ENCODE measurements at places on chromosomes 11 and 22.

GRCh38 chr22:35334004-35334403, 34.3 kb downstream of the TOM1 start:
- no peak for DNase-seq

GRCh38 chr22:33597274-33597985, 322.8 kb downstream of the LARGE1 start:
- no peak for DNase-seq

- DNase-seq = no peak
These were observed 39.9 kb downstream of the IGSF9B start for GRCh38 chr11:133916784-133917440.

DNA sequence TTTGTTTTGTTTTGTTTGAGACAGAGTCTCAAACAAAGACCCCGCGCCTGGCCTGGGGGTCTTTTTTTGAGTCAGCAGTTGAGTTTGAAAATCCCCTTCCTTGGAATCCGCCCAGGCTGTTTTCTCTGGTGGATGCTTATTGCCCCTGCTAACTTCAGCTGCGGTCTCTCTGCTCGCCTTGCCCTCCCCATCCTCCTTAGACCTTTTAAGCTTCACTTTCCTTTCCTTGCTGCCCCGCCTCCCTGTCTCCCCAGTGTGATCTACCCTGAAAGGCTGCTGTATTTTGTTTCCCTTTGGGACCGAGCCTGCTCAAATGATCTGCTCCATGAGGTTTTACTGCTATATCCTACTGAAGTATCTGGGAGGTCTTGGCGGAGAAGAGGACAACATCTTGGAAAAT, 2.5 kb downstream of the USP18 start:
- no peak for DNase-seq

GRCh38 chr11:68016161-68016903, 6.2 kb downstream of the ALDH3B1 start:
- no peak for DNase-seq

GRCh38 chr11:133409799-133410198, 122.5 kb downstream of the OPCML start:
- no peak for DNase-seq

GRCh38 chr11:57798905-57799559, 37.4 kb downstream of the CTNND1 start:
- DNase-seq = no peak

DNA sequence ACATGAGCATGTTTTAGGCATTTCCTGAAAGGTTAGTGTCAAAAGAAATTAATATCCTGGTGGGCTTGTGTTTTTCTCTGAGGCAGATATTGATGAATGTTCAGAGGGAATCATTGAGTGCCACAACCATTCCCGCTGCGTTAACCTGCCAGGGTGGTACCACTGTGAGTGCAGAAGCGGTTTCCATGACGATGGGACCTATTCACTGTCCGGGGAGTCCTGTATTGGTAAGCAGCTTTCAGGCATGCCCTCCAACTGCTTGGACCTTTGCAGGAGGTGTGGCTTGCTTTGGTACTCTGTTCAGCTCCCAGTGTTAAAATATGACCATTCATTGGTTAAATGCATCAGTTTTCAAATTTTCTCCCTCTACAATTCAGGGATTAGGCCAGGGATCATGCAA, 658.6 kb upstream of the ANO5 start:
- no peak for DNase-seq

DNA sequence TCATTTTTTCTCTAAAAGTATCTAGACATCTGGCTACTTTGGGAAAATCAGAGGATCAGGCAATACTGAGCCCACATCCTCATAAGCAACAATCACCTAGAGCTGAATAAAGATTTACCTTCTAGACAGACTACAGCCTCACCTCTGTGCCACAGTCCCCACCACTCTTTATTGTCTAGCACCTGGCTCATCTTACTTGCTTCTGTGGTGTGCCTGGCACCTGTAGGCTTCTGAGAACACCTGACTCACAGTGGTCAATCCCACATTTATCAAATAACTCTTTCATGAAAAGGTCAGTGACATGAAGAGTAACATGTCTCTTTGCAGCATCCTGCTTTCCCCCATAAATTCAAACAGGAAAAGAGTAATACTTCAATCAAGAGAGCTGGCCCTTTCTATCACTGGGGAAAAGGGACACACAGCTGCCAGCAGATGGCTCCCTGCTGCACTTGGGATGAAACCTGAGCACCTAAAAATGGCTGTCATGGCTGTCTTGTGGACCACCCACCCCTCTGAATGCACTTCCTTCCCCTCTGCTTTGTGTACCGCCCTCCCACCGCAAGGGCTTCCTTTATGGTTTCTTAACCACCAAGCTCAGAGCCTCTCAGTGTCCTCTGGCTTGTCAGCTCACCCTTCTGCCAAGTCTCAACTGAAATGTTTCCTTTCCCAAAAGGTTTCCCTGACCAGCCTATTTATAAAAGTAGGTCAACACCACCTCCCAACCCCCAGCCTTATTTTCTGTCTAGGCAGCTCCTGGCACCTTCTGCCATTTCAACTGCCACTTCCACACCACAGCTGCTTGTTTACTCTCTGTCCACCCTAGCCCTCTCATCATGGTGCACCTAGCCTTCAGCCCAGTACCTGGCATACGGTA, 9.3 kb downstream of the TFIP11 start:
- peak; percentile 29 for DNase-seq

Measured in stimulated activated CD8-positive, alpha-beta memory T cell treated with anti-CD3 and anti-CD28 coated beads, Interleukin-2, amount 100 ng/mL, for 1 hour (primary cell).